Eye (tissue), 1 donor: ENCODE measurements at places on chromosomes 5 and 9.

- no peak for DNase-seq
Observed at GRCh38 chr9:120910643-120911042, 16.0 kb downstream of the TRAF1 start.

DNA sequence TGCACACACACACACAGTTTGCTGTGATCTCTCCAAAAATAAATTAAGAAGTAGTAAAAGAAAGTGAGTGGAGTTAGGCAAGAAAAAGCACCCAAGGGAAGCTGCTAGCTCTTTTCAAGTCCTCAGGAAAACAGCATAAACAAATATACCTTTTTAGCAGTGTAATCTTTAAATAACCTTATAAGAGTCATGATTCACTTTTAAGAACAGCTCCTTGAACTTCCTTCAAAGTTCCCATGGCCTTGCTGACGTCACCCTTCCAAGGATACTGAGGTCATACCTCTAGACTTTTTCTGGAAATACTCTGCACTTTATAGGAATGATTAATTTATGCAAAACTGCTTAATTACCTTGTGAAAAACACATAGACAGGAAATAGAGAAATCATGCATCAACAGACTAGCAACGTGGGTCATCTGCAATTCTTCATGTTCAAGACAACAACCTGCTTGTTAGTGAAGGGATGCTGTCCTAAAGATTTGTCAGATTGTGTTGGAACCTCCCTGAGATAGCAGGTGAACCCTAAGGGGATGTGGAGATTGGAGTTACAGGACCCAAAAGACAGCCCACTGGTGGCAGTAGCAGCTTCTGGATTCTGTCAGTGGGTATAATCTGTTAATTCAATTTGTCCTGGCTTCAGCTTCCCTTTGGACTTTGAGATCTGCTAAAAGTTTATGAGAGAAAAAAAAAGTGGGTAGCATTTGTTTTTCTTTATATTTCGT is 229.0 kb downstream of the ELAVL2 start:
- DNase-seq: no peak

DNA sequence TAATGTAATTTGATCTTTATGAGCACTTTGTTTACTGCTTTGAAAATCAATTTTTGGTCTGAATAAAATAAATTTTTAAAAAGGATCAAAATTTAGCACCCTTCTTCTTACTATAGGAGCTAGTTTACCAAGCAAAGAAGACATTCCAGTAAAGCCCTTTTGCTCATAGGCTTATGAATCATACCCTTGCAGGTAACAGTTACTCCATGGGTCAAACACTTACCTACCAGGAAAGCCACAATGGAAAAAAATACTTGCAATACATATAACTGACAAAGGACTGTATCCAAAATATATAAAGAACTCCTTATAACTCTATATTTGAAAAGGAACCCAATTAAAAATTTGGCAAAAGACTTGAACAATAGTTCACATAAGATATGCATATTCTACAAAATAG is 66.6 kb downstream of the SHOC1 start:
- no peak for DNase-seq

GRCh38 chr5:176620333-176620981 is 9.9 kb downstream of the SNCB start:
- DNase-seq: peak; percentile 35

DNA sequence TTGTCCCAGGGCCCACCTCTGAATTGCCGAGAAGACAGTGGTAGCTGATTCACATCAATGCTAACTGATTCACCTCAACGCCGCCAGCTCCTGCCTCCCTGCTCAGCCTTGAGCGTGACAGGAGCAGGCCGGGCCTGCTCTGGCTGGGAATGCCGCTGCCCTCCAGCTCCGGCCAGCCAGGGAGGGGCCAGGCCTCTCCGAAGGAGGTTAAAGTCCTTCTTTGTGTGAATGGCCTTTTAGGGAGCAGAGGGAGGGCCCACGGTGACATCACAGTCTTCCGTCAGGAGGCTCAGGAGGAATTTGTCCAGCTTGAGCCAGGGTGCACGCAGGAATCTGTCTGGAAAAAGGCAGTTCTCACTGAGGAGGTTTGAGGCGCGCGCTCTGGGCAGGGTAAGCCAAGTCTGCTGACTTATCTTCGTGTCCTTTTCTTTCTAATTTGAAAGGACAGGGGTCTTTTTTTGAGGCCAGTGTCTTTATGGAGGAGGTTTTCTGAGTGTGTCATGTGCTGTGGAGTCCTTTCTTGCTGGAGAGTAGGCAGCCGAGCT is 82.7 kb downstream of the C9orf152 start:
- DNase-seq: peak; percentile 89

DNA sequence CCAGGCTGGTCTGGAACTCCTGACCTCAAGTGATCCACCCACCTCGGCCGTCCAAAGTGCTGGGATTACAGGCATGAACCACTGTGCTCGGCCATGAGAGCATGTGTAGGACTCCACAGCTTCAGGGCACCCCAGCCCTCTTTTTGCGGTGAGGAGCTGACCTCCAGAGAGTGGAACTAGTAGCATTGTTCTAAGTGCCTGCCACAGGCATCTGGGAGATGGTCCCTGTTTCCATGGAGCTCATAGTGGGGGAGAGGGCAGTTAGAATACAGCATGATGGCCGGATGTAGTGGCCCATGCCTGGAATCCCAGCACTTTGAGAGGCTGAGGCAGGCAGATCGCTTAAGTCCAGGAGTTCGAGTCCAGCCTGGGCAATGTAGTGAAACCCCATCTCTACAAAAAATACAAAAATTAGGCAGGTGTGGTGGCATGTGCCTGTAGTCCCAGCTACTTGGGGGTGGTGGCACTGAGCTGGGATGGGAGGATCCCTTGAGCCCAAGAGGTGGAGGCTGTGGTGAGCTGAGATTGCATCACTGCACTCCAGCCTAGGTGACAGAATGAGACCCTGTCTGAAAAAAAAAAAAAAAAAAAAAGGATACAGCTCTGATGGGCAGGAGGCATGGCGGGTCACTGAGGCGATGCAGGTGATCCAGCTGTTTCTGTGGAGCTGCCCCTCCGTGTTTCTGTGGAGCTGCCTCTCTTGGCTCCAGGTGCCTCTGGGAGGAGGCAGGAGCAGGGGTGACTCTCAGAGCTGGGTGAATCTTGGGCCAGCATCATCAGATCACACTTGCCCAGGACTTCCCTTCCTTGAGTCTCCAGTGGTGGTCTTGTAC is 4.2 kb downstream of the ASS1 start:
- DNase-seq: no peak

- DNase-seq: peak; percentile 19
Observed at GRCh38 chr9:3331801-3332200, 194.0 kb downstream of the RFX3 start.

DNA sequence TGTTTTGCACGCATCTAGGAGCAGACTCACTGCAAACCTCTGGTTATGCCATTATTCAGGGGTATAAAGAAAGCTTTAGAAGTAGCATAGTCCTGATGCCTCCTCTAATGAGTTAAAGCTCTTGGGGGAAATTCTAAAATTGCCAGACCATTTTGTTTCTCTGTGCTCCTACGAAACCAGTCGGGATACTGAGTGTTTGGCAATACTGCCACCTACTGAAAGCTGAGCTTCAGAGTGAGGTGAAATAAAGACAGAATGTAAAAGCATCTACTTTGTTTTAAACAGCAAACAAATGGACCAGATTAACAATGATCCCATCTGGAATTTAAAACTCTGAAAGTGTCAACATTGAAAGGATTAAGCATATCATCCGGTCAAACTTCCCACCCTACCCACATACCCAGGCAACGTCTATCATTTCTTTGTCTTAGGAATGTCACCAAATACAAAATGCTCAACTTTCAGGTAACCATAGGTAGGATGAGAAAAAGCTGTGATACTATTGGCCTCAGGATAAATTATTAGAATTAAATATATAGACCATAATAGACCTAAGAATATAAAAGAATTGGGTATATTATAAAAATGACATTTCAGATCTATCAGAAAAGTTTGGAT is 77.8 kb upstream of the SHISAL2B start:
- DNase-seq: peak; percentile 90

DNA sequence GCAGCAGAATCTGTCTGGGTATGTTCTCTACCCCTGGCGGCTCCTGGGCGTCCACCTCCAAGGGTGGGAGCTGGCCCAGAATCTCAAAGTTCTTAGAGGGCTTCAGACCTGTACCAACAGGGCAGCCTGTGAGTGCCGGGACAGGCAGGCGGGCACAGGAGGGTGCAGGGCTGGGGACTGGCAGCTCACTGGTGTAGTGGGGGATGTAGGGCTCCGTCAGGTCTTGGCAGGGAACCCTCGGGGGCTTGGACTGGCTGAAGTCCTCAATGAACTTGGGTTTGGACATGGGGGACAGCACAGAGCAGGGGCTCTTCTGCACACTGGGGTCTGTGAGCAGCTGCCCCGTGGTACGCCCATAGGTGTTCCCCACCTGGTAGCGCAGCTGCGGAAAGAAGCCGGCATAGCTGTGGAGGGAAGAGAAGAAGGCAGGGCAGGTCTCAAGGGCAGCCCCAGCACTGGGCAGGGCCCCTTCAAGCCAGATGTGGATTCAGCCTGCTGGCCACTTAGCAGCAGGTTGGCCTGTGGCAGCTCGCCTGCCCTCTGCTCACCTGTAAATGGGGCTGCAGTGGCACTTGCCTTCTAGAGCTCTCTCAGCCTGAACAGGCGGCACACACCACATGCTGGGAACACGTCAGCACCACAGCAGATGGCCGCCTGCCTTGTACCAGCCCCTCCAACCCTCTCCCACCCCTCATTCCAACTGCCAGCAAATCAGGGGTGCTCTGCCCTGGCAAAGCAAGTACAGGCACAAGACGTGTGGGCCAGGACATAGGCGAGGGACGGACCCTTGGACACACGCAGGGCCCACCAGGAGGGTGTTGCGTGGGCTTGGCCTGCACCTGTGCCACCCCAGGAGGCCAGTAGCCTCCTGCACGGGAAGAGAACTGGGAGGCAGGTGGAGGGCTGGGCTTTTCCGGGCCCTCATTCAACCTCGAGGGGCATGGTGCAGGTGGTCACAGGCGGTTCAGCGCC is 4.6 kb downstream of the TUBB4B start:
- DNase-seq: no peak

DNA sequence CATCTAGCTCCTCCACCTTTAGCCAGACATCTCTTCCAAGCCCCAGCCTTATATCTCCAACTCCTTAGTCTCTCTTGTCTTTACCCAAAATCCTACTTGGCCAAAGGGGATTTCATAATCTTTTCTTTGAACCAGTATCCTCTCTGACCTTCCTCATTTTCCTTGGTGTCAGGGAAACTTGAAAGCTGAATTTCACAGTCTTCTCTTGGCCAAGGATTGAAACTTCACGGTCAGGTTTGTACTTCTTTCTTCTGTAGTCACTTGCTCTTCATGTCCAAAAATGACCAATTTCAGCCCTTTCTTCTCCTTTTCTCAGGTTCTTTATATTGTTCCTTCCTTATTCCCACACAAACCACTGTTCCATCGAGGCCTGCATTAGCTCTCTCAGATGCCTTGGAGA is 473.7 kb upstream of the KLF4 start:
- DNase-seq: no peak

- DNase-seq: no peak
Observed at GRCh38 chr5:94745786-94746730, 127.6 kb downstream of the SLF1 start.

DNA sequence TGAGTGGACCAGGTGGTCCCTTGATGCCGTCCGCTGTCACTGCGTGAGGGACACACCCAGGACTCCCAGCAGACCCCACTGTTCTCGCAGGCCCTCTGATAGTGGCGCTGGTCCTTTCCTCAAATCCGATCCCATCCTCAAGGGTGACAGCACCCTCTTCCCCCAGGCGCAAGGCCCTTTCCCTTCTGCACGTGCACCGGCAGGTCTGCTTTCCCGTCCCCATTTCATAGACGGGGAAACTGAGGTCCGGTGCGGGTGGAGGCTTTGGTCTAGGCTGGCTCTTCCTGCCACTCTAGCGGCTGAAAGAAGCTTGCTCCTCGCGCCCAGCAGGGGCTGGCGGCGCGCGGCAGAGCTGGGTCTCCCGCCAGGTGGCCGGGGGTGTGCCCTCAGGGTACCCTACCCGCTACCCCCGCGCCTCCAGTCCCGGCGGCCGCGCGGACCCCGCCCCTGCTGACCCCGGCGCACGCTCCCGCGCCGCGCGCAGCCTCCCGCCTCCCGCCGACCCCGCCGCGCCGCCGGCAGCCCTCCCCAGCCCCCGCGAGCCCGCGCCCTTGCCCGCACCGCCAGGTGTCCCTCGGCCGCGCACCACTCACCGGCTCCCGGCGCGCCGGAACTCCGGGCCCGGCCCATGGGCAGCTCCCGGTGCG is 453 bp downstream of the RASGEF1C start:
- peak; percentile 72 for DNase-seq

GRCh38 chr5:119896826-119897536 is 267.6 kb downstream of the FAM170A start:
- DNase-seq: no peak

- no peak for DNase-seq
Observed at GRCh38 chr5:135657536-135658305, 78.9 kb upstream of the CXCL14 start.

GRCh38 chr9:101035098-101035497 is 6.6 kb downstream of the PLPPR1 start:
- DNase-seq: no peak
